ENCODE measurements at places on chromosomes 5 and 9.

GRCh38 chr5:80072103-80073073 is 37.2 kb downstream of the THBS4 start:
- no peak for DNase-seq

- DNase-seq = no peak
These were observed 44.9 kb upstream of the SYNPO start for GRCh38 chr5:150595466-150596031.

- DNase-seq = no peak
These were observed 132.3 kb upstream of the ZNF608 start for GRCh38 chr5:124878583-124879342.

GRCh38 chr9:134933076-134933659 is 15.5 kb upstream of the FCN1 start:
- DNase-seq = no peak

GRCh38 chr9:696332-697323 is 144.9 kb upstream of the DMRT1 start:
- no peak for DNase-seq

GRCh38 chr5:95554331-95554646 is 488 bp downstream of the SKIC3 start:
- no peak for DNase-seq

- DNase-seq = no peak
These were observed 98.0 kb downstream of the EHMT1 start for GRCh38 chr9:137716694-137717287.

- no peak for DNase-seq
These were observed 43.0 kb downstream of the LRSAM1 start for GRCh38 chr9:127494304-127494702.

- no peak for DNase-seq
These were observed 522.7 kb downstream of the NR2F1-AS1 start for GRCh38 chr5:93058309-93058708.

GRCh38 chr5:81830596-81830995 is 79.7 kb upstream of the SSBP2 start:
- no peak for DNase-seq

DNA sequence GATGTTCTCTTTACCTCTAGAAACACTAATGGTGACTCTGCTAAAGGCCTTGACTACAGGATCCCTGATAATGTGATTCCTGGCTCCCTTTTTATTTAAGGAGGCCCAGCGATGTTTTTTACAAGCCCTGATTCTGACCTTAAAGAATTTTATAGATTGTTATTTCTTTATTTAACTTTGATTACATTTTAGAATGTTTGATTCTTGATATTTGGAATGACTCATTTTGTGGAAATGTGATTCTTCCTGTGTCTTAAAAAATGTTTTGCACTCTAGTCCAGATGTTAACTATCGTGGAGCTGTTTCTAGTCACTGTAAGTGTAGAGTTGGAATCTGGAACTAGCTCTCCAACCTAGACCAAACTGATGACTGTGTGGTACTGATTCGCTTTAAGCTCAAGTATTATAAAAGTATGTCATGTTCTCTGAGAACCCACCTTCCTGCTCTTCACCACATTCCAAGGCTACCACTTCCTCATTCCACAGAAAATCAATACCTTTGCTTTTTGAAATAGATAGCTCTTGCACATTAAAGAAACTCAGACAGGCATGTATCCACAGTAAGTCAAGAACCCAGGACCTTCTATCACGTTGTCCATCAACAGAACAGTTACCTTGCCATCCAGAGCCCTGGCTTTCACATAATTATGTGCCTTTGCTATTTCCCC is 65.2 kb downstream of the JMY start:
- no peak for DNase-seq

GRCh38 chr9:129007035-129007765 is 20.9 kb downstream of the SH3GLB2 start:
- DNase-seq = no peak

DNA sequence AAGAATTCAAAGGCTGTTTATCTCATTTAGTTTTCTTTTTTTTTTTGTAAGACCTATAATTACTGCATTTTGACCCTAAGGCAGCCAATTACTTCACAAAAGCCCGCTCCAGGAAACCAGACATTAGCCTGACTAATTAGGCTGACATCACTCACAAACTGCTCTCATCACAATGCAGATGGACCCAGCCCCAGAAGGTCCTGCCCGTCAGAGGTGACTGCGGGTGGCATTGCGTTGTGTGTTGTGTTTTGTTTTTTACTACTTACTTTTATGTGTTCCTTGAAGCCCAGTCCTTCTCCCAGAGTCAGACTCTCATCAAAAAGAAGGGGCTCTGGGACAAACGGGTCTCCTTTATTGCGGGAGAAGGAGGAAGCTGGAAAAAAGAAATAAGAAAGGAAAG is 172.2 kb downstream of the HSD17B3 start:
- no peak for DNase-seq

All from renal pelvis (tissue), 12 donors.